ENCODE measurements at places on chromosomes 11 and 22. TPM values are rescaled to one million over a fixed set of nuclear protein-coding genes. Genes with fewer than 3 reads are reported as not detected.

Gene SPON1
- 33.4 TPM for total RNA-seq

Gene CEP164
- total RNA-seq = 15.1 TPM

Gene VSIG10L2
- not detected for total RNA-seq

Gene ABCC8
- 8.6 TPM for total RNA-seq

Gene ARHGAP20
- total RNA-seq = 47.3 TPM

Gene OR5A1
- not detected for total RNA-seq

DNA sequence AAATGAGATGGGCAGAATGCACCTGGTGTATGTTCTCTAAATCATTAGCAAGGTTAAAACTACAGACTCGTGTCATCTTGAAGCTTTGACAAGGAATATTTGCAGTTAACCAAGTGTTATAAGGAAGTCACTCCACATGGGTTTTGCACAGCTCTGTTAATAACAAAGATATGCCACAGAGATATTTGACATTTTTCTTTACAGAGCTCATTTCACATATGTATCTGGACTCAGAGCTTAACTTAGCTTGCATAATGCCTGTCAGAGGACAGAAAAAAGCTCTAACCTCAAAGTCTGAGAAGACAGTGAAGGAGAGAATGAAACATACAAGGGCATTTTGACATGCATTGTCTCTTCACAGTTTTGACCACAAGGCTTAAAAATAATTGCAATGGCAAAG is 105.5 kb downstream of the C11orf87 start:
- DNase-seq = no peak

DNA sequence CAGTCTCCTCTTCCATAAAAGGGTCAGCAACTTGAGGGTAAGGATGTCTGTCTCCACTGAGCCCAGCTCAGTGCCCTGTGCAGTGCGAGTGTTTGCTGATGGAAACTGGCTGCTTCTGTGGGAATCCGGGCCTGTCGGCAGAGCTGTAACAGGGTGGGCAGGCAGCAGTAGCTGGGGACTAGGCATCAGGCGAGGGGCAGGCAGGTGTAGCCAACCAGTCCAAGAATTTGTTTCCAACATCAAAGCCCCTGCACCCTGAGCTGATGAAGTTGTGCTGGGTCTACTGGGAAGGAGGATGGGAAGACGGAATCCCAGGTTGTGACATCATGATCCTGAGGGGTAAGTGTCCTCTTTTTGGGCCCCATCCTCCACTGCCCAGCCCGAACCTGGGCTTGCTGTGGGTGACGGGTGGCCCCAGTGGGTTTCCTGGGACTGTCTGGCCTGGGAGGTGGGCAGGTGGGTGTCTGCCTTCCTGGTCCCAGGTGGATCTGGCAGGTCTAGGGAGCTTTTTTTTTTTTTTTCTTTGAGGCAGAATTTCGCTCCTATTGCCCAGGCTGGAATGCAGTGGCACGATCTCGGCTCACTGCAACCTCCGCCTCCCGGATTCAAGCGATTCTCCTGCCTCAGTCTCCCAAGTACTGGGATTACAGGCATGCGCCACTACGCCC is 11.0 kb downstream of the SLC29A2 start:
- DNase-seq = no peak

DNA sequence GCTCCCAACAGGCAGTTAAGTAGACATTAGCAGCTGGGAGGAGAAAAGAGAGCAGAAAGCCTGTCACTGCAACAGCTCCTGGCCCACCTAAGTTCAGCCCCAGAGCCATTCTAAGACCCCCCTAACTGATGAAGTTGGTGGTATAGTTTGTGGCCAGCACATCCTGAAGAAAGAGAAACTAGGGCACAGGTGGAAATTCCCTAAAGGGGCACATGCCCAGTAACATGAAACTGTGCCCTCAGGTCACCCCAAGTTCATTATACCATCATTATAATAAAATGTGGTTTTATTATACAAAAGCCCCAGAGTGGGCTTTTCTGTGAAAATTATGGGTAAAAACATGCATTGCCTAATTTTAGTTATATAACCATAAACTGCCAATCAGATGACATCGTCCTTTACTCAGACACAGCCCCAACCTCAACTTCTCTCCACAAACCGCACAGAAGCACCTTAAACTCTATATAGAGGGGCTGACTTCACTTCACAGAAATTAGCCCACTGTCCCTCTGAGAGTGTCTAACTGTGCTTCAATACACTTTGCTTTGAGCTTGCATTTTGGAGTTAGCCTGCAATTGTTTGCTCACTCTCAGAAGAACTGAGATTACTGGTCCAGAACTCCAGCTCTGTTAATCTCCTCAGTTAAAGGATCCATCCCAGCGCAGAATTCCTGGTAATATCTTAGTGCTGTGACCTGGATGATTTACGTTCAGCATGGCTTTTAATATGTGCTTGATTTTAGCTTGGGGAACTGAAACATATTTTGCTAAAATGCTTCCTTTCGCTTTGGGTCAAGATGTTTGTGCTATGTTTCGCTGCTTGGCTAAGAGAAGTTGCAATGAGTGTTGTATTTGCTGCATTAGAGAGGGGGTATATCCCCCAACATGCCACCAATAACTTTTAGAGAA is 1.8 kb upstream of the APOL3 start:
- DNase-seq = no peak

DNA sequence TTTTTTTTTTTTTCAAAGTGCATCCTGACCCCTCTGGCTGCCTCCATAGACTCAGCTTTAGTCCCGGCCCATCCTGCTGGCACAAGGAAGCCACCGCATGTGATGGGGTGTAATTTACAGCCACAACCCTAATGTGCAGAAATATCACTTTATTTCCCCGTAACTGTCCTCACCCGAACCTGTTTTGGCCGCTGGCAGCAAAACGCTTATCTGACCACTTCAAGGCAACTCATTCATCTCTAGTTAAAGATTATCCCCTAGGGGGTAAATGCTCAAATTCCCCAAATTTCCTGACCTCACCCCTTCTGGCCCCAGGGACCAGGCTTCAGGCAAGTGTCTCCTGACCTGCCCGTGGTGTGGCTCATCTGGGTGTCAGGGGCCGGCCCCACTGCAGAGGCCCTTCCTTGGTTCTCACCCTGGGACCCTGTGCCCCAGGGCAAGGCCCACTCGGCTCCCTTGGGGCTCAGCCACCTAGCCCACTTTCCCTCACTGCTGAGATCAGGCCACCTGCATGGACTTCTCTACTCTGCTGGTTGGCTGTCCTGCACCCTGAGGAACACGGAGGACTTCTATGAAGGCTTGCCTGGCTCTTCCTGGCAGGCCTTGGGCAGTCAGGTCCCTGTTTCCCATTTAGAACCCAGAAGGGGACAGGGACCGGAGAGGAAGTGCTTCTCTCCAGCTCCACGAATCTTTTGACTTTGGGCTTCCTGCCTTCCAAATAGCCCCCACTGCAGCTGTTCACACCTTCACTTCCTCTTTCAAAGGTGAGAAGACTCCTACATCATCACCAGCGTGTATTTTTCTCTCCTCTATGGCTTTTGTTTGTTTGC is 53.3 kb downstream of the WNT11 start:
- peak; percentile 10 for DNase-seq

DNA sequence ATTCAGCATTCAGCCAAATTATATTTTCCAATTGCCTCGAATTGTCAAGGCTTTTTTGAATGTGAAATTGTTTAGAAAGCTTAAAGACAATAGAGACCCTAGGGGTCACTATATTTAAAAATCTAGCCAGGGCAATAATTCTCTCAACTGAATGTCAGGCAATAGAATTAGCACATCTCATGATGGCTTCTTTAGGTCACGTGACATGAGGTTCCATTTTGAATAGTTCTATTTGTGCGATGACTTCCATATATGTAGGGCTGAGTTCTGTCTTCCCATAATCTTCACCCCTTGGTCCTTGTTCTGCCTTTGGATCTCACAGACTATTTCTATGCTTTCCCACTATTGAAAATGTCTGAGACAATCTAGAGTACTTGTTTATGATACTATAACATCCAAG is 527.7 kb upstream of the KIRREL3 start:
- no peak for DNase-seq

DNA sequence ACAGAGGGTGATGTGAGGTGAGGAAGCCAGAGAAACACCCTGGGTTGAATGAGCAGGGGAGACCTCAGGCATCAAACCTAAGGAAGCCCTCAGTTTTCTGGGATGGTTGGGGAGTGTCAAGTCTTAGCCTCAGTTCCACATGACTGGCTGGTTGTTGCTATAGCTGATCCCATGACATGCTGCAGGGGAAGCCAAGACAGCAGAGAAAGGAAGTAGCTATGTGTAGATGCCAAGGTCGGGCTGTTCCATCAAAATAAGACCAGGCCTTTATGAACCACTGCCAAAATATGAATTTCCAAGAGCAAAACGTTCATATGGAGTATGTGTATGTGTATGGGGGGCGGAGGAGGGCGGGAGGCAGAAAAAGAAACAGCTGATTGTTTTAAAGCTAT is 11.6 kb downstream of the CD59 start:
- DNase-seq = no peak

GRCh38 chr11:120917559-120918239 is 106.2 kb upstream of the TBCEL start:
- no peak for DNase-seq

DNA sequence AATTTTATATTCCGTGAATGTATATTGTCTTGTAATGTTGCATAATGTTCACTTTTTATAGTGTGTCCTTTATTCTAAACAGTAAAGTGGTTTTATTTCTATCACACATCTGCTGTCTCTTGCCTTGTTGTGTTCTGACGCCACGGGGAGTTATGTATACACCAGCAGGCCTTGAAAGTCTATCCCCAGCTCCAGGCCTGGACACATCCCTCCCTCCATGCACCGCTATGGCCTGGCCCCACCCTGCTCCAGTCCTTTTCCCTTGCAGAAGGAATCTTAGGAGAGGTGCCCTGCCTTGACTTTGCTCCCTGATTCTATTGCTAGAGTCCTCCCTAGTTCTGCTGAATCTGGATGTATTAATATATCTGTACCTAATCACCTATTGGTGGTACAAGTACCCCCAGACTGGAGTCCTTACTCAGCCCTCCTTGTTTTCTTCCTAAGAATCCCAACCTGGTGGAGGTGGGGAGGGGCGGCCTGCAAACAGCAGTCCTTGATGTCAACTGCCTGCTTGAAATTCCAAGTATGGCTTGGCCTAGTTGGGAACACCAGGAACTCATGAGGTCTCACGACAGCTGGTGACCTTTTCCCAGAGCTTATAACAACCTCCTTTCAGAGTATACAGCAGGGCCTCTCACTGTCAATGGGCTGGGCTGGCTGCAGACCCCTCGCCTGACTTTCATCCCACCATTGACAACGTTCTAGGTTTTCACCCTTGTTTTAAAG is 61.6 kb downstream of the TIMP3 start:
- no peak for DNase-seq

DNA sequence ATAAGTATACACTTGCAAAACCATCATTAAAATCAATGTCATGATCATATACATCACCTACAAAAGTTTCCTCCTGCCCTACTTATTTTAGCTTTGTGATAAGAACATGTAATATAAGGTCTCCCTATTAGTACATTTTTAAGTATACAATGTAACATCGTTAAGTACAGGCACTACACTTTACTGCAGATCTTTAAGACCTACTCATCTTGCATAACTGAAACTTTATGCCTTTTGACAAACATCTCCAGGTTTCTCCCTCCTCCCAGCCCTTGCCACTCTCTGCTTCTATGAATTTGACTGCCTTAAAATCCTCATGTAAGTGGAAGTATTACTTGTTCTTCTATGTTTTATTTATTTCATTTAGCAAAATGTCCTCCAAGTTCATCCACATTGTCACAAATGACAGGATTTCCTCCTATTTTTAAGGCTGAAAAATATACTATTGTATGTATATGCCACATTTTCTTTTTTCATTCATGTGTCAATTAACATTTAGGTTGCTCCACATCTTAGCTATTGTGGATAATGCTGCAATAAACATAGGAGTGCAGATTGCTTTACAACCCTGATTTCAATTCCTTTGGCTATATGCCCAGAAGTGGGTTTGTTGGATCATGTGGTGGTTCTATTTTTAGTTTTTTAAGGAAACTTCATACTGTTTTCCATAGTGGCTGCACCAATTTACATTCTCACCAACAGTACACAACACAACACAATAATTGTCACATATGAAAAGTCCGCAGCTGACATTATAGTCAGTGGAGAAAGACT is 471.1 kb upstream of the ANO3 start:
- DNase-seq = no peak

DNA sequence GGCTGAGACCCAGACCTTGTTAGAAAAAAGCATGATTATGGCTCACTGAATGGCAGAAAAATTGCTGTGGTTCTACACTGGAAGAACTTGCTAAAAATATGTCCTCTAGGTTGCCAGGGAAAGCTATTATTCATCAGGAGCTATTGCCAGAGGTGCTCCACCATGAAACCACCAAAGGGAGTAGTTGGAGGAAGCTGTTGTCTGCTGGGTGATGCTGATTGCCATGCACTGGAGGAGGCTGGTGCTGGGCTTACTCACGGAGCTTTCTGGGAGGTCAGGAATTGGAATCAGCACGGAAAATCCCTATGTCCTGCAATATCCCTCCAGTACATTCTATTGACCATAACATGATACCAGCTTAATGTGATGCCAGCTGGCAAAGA is 199.6 kb upstream of the ZBED5 start:
- no peak for DNase-seq

GRCh38 chr22:39925909-39926679 is 25.2 kb downstream of the GRAP2 start:
- DNase-seq = no peak

DNA sequence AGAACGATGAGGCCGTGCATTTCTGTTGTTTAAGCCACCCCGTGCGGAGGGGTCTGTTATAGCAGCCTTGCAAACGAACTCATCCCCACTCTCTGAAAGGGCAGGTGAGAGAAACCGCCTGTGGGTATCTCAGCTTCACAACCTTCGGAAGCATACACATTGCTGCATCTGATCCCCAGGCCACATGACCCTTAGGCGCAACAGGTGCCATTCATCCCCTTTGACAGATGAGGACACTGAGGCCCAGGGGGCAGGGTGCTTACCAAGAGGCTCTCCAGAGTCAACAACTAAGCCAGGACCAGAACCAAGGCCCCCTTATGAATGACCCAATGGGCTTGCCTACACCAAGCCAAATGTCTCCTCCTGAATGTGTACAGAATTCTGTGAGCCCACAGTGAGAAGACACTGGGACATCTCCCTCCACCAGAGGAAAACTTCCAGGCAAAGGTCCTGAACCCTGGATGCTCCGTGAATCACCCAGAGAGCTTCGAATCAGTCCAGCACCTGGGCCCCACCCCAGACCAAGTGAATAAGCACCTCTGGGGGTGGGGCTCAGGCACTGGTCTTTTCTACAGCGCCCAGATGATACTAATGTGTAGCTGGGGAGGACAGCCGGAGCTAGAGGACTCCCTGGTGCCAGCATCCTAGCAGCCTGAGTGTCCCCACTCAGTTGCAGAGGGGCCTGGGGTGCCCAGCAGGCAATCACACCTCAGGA is 83.2 kb downstream of the BUD13 start:
- DNase-seq = no peak

Data from frontal cortex (tissue), 4 donors.